ENCODE measurements at places on chromosomes 11 and 22.

- no peak for DNase-seq
Measured at GRCh38 chr22:37301144-37301830, 19.0 kb downstream of the CYTH4 start.

DNA sequence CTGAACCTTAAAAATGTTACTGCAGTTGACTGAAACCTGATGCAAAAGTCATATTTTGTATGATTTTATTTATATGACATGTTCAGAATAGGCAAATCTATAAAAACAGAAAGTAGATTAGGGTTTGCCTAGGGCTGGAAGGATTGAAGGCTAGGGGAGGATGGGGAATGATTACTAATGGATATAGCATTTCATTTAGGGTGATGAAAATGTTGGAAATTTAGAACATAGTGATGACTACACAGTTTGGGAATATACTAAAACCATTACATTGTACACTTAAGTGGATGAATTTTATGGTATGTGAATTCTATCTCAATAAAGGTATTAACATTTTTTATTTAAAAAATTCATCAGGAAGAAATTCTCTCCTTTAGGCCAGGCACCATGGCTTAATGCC is 22.9 kb upstream of the PAFAH1B2 start:
- DNase-seq, result no peak

DNA sequence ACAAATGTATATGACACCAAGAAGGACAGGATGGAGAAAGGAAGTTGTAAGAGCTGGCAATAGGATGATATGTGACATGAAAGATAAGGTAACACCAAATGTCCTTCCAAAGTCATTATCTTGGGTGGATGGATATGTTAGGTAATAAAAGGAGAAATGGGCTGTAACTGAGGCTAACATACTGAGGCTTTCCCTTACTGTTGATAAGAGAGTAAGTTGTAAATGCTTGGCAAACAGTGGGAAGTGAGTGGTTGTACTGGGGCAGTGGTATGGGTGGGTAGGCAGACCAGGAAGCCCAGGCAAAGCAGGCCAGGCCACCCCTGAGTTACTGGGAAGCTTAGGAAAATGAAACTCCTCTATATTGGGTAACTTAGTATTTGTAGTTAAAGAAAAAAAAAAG is 73.7 kb downstream of the ARHGAP42 start:
- DNase-seq, result no peak

GRCh38 chr11:122784325-122784955 is 53.9 kb upstream of the CRTAM start:
- no peak for DNase-seq

GRCh38 chr11:84480131-84480530 is 1147.0 kb downstream of the DLG2 start:
- DNase-seq, result no peak

DNA sequence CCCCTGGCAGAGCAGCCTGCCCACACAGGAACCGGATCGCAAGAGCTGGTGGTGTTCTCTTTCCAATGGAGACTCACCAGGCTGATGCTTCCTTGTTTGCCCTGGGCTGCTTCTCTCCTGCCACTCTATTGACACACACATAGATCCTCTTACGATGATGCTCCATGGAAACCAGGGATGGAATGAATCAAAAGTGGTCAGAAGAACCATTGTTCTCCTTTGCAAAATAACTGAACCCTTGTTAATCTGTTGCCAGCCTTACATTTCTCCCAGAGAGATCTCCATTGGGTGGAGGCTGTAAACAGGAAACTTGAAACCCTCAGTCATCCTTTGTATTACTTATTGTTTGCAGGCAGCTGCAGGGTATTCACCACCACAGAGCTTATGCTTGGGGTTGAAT is 24.6 kb upstream of the LDLRAD3 start:
- no peak for DNase-seq

- DNase-seq, result no peak
Measured at GRCh38 chr11:77409046-77409445, 64.8 kb downstream of the PAK1 start.

GRCh38 chr22:42912059-42912458 is 55.0 kb upstream of the ARFGAP3 start:
- no peak for DNase-seq

DNA sequence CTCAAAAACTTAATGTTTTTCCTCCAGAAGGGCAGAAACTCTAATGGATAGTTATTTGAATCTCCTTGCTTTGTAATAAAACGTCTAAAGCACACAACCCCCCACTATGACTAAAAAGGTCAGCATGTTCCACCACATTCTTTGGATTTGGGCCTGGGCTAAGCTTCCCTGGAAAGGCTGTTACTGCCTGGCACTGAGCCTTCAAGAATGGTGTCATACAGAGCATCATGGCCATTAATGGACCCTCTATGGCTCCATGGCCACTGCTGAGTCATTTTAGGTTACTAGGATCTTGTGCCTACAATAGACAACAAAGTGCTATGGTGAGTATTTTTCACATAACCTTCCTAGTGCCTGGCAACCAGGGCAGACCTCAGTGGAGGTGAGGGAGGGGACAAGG is 242.6 kb upstream of the FAT3 start:
- no peak for DNase-seq

GRCh38 chr11:122154994-122155393 is 39.0 kb upstream of the BLID start:
- DNase-seq, result no peak

- DNase-seq, result no peak
Measured at GRCh38 chr22:17104336-17104935, 16.7 kb downstream of the TMEM121B start.

DNA sequence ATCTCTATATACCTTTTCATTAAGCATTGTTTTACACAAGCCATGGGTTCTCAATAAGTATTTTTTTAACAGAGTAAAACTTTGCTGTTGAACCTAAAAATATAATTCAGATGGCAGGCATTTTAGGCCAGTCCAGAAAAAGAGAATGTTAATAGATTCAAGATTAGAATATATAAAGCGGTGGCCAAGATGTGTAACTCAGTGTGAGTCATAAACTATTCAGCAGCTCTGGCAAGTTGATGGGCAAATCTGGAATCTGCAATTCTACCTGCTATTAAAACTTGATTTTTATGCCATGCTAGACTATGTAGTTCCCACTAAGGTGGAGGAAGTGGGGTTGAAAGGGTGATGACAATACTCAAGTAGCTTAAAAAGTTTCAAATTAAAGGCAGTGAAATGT is 45.4 kb downstream of the CASP12 start:
- no peak for DNase-seq

DNA sequence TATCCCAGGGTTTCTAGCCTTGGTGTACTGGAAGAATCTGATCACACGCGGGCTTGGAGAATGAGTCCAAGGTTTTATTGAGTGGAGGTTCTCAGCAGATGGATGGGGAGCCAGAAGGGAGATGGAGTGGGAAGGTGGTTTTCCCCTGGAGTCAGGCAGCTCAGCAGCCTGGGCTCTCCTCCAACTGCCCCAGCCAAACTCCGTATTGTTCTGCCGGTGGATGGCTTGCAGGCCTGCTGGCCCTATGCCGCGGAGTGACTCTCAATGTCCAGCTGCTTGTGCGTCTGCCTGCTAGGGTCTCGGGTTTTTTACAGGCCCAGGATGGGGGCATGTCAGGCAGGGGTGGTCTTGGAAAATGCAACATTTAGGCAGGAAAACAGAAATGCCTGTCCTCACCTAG is 162.4 kb upstream of the LMO1 start:
- DNase-seq, result no peak

DNA sequence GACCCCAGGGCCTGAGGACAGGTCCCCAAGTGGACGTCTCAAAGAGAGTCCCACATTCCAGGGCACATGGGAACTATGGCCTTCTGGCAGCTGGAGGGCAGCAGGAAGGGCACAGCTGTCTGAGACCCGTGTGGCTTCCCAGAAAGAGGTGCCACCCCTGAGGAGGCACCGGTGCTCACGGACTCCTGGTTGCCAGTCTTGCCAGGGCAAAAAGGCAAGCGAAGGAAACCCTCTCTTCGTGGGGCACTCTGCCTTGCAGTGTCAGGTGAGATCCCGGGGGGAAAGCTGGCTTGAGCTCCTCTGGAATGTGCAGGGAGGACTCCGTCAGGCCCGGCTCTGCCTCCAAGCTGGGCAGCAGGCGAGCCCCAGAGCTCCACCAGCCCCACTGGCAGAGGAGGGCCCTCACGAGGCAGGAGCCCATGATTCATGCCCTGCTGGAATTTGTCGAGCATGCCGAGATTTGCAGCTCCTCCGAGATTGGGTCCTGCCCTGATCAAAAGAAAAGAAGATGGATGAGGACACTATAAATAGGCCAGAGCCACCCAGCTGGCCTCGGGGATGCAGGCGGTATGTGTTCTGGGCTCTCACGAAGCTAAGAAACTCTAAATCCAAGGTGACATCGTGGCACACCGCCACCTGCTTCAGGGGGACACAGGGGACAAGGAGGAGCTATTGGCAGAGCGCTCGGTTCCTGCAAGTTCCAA is 9.9 kb upstream of the CELSR1 start:
- DNase-seq, result no peak

GRCh38 chr11:45817191-45817590 is 12.2 kb downstream of the SLC35C1 start:
- DNase-seq, result no peak

GRCh38 chr22:31313366-31314147 is 21.3 kb upstream of the PIK3IP1 start:
- DNase-seq, result peak; percentile 84

GRCh38 chr11:63897459-63898146 is 19.4 kb downstream of the RCOR2 start:
- no peak for DNase-seq

DNA sequence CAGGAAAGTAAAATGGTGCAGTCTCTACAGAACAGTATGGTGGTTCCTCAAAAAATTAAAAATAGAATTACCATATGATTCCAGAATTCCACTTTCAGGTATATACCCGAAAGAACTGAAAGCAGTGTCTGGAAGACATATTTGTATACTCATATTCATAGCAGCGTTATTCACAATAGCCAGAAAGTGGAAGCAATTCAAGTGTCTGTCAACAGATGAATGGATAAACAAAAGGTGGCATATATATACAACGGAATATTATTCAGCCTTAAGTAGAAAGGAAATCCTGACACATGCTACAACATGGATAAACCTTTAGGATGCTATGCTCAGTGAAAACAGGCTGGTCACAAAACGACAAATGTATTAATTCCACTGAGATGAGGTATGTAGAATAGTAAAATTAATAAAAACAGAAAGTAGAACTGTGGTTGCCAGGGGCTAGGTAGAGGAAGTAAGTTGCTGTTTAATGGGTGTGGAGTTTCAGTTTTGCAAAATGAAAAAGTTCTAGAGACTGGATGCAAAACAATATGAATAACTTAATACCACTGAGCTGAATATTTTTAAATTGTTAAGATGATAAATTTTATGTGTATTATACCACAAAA is 14.5 kb downstream of the SAA1 start:
- DNase-seq, result no peak

DNA sequence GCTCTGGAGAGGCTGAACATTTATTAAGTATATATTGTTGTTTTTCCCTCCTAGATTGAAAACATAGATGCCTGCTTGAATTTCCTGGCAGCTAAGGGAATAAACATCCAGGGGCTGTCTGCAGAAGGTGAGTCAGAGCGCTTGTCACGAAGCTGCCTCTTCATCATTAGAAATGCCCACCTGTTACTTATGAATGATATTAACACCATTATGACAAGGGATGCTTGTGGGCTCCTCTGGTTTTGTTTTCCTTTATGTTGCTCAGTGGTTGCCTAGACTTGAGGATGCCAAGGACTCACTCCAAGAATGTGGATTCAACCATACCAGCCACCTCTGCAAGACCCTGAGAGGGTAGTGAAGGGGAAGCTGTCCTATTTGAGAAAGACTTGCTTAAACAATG is 156.2 kb downstream of the NAV2 start:
- DNase-seq, result no peak

DNA sequence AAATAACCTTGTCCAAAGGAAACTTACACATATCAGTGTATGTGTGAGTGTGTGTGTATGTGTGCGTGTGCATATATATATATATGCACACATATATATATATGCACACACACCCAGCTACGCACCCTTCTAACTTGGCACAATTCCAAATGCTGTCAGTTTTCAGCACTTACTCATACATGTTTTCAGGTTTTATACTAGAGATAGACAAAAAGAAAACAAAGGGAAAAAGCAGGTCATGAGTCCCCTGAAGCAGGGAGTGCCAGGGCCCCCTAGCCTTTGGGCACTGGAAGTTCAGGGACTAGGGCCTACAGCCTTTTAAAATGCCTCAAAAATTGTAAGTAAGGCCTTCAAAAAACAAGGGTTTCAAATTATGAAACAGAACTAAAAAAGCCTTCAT is 265.4 kb downstream of the CADM1 start:
- DNase-seq, result no peak

DNA sequence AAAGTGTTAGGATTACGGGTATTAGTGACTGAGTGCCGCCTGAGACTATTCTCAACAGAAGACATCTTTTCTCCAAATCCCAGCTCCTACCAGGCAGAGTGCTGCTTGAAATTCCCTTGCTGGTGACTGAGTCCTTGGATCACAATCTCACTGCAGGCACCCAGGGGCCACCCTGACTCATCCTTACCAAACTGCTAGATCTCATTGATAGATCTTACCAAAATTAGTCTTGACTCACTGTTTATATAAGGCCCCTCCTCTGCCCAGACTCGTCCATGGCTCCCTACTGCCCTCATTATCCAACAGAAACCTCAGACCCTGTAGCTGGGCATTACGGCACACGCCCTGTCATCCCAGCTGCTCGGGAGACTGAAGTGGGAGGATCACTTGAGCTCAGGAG is 14.7 kb downstream of the TBC1D10A start:
- DNase-seq, result peak; percentile 33

- DNase-seq, result no peak
Measured at GRCh38 chr11:66230156-66230555, 38.3 kb upstream of the RAB1B start.

- no peak for DNase-seq
Measured at GRCh38 chr11:2836315-2837095, 49.1 kb downstream of the CDKN1C start.

- DNase-seq, result no peak
Measured at GRCh38 chr22:31049815-31050420, 31.2 kb upstream of the SMTN start.

GRCh38 chr11:42255906-42256305 is 796.5 kb upstream of the LRRC4C start:
- no peak for DNase-seq

GRCh38 chr11:26134481-26135355 is 197.2 kb upstream of the ANO3 start:
- DNase-seq, result no peak

GRCh38 chr11:18705651-18706281 is 7.2 kb downstream of the TMEM86A start:
- peak; percentile 45 for DNase-seq

- peak; percentile 92 for DNase-seq
Measured at GRCh38 chr11:65574109-65574810, 1.6 kb upstream of the EHBP1L1 start.

DNA sequence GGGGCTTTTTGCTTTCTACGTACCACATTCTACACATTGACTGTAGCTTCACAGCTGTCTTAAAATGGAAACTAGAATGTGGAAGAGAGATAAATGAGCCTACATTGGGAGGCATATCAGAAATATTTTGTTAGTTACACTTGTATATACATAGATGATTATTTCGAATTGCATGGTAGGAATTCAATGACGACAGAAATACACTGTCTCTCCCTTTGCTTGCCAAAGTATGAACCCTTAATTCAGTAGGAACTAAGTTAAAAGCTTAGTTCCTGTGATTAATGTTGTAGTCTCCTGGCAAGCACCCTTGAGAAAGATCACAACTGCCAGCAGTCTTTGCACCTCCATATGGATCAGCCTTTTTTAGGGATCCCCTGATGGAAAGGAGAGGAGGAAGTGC is 10.1 kb downstream of the C11orf87 start:
- no peak for DNase-seq

All from CD4-positive, alpha-beta T cell treated with Interleukin-6 for 4 hours (primary cell).